MCF 10A (cell line): ENCODE measurements at places on chromosomes 12 and 14. TPM values are rescaled to one million over a fixed set of nuclear protein-coding genes. Genes with fewer than 3 reads are reported as not detected.

Gene LMBR1L
- 27.8 and 35.7 TPM in 2 replicates for total RNA-seq

GRCh38 chr14:59356312-59356711, 108.9 kb downstream of the GPR135 start:
- no peak for DNase-seq
- peaks cover 19% of the 10 kb centered on the region for H3K36me3 ChIP-seq
- H3K27me3 ChIP-seq: no peaks in the 10 kb centered on the region
- peak overlapping the region; percentile 46 for H3K27ac ChIP-seq

DNA sequence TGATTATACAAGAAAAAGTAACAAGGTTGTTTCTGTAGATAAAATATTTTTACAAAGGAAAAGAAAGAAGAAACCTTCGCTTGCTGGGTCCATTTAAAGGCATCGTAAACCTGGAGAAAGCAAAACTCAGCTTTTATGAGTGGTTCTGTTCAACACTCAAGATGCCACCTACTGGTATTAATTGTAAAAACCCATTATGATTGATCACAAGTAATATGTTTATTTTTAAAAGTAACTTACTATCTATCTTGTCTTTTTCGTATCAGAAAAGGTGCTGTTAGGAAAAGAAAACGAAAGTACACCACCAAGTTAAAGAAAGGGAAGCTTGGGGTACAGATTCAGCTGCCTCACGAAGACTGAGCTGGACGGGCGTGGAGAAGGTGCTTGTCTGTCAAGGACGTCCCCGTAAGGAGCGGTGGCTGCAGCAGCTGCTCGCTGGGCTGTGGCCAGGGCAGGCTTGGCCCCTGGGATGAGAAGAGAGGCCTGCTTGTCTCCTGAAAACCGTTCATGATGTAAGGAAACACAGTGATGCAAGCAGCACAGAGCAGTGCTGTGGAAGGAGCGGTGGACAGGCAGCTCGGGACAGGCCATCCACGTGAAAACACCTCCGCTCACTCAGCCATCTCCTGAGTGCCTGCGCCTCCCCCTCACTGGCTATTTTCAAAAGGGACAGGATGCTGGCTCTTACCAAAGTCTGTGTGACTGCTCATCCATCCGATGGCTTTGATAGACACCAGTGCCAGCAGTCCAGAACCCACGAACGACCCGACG, 25.0 kb downstream of the SLC15A4 start:
- peaks cover 87% of the 10 kb centered on the region for H3K36me3 ChIP-seq
- no peak overlapping the region for H3K4me3 ChIP-seq
- peaks cover 12% of the 10 kb centered on the region for H3K4me1 ChIP-seq
- no peak for DNase-seq
- H3K27me3 ChIP-seq: no peaks in the 10 kb centered on the region
- no peak overlapping the region for H3K27ac ChIP-seq

DNA sequence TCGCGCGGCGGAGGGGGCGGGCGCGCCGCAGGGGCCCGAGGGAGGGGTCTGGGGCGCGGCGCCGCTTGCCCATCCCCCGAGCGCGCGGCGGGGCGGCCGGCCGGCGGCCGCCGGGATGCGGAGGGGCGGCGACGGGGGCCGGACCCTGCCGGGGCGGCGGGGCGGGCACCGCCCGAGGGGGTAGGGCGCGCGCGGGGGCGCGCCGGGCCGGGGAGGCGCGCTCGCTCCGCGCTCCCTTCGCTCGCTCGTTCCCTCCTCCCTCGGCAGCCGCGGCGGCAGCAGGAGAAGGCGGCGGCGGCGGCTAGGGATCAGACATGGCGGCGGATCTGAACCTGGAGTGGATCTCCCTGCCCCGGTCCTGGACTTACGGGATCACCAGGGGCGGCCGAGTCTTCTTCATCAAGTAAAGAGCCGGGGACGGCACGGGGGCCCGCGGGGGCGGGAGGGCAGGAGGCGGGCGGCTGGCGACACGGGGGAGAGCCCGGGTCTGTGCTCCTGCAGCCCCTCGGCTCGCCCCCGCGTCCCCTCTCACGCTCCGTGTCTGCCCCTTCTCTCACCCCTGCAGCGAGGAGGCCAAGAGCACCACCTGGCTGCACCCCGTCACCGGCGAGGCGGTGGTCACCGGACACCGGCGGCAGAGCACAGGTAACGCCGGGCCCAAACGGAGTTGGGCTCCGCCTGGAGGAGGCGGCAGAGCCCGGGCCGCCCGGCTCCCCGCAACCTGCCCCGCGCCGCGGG, at the start of gene PLEKHA5:
PLEKHA5 (plus strand) TSS at position 248 of the 738 bp plus-strand sequence; CDS start at position 315, 67 bp downstream.
- H3K4me3 ChIP-seq: peak within 1 kb of the TSS; percentile 88
- peak; percentile 61 for DNase-seq
- peaks cover 18% of the 10 kb centered on the region for H3K4me1 ChIP-seq
- peaks cover 11% of the 10 kb centered on the region for H3K36me3 ChIP-seq
- H3K27me3 ChIP-seq: no peaks in the 10 kb centered on the region

Gene PCBP2
- total RNA-seq: 994 and 1,037 TPM in 2 replicates

Gene PTGDR
- not detected in 2 replicates for total RNA-seq

DNA sequence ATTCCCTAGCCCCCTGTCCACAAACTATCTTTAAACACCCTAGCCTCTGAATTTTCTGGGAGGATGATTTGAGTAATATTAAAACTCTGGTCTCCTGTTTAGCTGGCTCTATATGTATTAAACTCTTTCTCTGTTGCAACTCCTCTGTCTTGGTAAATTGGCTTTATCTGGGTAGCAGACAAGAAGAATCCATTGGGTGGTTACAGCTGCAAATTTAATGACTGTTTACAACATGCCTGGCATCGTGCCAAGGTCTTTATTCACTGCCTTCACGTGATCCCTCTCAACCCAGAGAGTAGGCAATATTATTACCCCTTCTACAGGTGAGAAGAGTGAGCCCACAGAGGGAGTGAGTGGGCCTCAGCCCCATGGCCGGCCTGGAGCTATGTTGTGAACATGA, 77.8 kb upstream of the MYL2 start:
- H3K27me3 ChIP-seq: no peaks in the 10 kb centered on the region
- DNase-seq: peak; percentile 5
- no peaks in the 10 kb centered on the region for H3K36me3 ChIP-seq
- H3K4me1 ChIP-seq: no peaks in the 10 kb centered on the region
- no peak overlapping the region for H3K4me3 ChIP-seq

Gene DEGS2
- 0.07 and 0.39 TPM in 2 replicates for total RNA-seq

DNA sequence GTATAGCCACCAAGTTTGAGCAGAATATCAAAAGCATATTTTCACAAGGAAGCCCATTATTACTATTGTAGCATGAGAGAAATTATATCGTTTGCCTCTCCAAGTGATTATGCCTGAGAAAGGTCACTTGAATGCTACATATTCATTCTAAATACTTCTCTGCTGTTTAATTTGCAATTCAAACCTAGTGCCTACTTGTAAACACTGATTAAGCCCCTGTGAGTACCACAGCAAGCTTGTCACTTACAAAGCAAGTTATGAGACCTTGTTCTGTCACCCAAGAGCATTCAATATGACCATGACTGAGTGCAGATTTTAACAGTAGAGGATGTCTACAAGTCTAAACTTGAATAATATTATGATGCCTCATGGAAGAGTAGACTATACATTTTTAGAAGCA, 124.7 kb upstream of the SSTR1 start:
- H3K36me3 ChIP-seq: no peaks in the 10 kb centered on the region
- H3K4me3 ChIP-seq: no peak overlapping the region
- H3K4me1 ChIP-seq: peaks cover 14% of the 10 kb centered on the region
- DNase-seq: no peak
